ENCODE measurements at places on chromosomes 2 and 18.
A peak's percentile ranks its signal among the peaks of the same experiment; 100 is the strongest.

DNA sequence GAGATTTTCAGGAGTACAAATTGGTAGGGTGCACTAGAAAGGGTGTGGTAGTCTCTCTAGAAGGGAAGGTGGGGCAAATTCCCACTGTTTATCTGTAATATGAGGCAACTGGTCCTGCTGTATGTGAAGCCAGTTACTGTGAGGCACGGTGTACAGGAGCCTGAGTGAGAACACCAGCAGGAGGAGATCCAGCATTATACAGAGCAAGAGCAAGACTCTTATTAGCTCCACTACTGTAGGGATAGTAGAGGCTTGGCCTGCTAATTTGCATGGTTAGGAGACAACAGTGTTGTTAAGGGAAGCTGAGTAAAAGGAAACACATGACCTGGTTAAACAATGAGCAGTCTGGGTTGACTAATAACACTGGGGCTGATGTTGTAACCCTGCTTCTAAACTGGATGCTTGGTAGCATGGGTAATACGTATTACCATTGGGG is 76.3 kb upstream of the WDSUB1 start:
- no peak for DNase-seq

GRCh38 chr2:19911808-19912509 is 10.2 kb upstream of the TTC32 start:
- no peak for DNase-seq

GRCh38 chr2:217065695-217066405 is 206.0 kb upstream of the TNP1 start:
- DNase-seq = no peak

DNA sequence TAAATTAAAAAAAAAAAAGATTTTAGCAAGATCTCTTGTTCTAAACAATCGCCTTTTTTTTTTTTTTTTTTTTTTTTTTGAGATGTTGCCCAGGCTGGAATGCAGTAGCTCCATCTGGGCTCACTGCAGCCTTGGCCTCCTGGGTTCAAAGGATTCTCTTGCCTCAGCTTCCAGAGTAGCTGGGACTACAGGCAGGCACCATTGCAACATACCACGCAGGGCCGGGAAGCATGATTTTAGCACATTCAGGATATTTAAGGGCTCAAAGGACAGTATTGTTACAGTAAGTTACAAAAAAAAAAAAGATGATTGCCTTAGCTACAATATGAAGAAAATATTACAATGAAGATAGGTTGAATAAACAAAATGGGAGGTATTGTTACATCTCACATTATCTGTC is 29.5 kb upstream of the SAP130 start:
- DNase-seq = no peak

DNA sequence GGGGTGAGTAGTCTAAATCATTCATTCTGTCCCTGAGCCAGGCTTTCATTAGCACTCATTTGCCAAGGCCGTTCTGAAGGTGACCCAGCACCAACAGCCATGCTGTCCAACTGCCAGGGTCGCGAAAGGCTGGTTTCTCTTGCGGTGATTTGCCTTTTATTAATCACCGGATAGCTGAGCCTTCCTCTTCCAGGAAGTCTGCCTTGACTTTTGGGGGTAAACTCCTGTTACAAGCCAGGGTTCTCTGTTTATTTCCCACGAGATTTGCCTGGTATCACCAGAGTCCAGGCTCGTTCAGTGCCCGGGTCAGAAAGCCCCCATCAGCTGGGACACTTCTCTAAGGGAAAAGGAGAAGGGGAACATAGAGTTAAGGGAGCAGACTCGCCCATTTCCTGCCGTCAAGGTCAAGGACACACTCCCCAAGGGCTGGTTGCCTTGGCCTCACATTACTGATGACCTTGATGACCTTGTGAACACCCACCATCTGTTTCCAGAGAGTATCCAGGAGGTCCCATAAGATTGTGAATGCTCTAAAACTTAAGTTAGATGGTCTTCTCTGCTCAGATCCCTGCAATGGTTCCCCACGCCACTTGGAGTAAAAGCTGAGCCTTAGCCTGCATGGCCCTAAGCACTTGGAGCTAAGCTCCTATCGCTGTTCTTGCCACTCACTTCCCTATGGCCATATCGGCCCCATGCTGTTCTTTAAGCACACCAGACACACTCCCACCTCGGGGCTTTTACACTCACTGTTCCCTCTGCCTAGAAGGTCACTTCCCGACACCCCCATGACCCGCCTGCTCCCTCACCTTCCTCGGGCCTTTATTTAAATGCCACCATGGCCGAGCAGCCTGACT is 118.0 kb upstream of the STPG4 start:
- no peak for DNase-seq

- DNase-seq = no peak
These were observed 10.7 kb downstream of the USP34 start for GRCh38 chr2:61460163-61460562.

DNA sequence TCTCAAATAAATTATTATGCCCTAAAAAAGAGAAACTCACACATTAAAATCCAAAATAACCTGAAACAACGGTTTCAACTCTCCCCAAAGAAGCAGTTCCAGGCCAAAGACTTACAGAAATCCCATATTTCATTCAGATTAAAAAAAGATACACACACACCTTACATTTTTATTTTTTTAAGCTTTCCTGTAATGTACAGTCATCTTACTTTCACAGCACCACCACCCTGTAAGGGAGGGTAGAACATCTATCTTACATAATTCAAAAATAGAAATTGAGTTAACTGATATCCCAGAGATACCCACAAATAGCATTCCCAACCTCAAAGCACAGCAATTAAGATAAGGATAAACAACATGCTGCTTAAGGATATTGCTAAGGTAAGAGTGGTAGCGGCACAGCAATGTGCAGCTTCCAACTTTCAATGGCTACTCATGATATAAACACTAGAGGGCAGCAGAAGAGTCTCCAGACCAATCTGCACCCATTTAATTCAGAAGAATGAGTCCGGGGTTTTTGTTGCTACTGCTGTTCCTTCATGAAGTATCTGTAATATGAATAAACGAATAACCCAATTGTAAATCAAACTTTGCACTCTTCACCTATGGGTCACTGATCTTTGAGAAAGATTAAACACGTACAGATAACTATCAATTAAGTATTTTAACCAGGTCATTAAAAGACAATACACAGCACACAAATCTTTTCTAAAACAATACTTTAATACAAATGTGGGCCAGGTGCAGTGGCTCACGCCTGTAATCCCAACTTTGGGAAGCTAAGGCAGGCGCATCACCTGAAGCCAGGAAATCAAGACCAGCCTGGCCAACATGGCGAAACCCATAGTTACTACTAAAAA is 11.3 kb downstream of the GFPT1 start:
- peak; percentile 68 for DNase-seq

DNA sequence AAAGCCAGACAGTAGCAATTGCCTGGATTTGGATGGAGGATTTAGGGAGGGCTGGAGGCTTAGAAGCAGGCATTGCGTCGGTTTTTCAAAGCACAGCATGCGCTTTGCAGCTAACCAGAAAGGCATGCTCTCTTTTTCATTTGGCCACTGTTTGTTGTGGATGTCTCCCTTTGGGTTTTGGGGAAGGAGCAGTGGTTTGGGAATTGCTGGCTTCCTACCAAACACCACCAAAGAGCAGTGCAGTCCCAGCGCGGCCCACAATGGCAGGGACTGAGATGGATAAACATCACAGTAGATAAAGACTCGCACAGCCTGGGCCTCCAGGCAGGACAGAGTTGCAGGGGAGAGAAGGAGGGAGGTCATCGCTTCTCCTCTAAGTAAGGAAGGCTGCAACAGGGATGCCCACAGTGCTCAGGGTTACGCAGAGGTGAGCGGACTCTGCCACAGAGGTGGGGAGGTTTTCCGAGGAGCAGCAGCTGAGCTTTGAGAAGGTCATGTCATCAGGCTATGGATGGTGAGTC is 148.5 kb downstream of the MYT1L start:
- DNase-seq = no peak

- DNase-seq = peak; percentile 28
These were observed 113.0 kb downstream of the ATP9B start for GRCh38 chr18:79182047-79182713.

- DNase-seq = no peak
These were observed 199.3 kb upstream of the MYT1L start for GRCh38 chr2:2530334-2530733.

DNA sequence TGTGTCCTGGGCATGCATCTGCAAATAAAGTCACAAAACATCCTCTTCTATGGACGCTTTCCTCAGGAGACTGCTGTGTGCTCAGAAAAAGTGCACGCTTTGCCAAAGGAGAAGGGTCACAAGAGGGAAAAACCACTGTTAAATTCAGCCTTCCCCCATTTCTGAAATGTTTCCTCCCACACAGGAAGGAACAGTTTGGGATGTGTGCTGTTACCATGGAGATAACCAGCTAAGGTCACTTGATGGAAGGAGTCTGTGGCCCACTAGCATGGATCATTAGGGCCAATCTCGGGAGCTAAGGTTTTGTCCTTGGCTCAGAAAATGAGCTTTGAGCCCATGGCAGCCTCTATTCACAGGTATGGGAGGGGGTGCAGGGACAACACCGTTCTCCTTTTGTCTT is 5.6 kb downstream of the KCNE4 start:
- DNase-seq = peak; percentile 30

DNA sequence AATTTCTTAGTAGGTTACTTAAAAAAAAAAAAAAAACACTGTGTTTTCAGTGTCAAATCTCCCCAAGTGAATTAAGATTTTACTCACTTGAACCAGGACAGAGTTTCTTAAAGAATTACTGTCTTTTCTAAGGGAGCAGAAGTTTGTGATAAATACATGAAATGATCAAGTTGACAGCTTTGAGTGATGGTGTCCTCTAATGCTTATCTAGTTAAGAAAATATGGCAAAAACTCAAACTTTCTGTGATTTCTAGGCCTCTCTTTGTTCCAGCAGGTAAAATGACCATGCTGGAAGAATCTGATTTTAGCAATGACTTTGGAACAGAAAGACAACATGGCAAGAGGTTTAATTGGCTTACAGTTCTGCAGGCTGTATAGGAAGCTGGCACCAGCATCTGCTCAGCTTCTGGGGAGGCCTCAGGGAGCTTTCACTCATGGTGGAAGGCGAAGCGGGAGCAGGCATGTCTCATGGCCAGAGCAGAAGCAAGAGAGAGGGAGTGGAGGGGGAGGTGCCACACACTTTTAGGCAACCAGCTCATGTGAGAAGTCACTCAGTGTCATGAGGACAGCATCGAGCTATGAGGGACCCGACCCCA is 6.6 kb downstream of the MAPRE2 start:
- no peak for DNase-seq

DNA sequence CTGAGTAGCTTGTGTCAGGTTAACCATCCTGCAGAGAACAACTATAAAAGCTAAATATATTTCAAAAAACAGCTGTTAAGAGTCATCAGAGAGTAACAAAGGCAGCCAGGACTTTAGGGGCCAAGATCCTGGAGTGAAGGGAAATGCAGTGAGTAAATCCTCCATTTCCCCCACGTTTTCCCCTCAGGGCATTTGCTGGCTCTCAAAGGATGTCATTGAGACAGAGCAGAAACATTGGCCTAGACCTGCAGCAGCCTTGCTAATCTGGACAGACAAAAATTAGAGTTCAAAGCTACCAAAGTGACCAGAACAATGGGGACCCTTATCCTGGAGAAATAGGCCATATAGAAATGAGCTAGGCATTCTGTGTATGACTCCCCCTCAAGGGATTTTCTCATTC is 21.1 kb upstream of the KLHL29 start:
- DNase-seq = peak; percentile 49

DNA sequence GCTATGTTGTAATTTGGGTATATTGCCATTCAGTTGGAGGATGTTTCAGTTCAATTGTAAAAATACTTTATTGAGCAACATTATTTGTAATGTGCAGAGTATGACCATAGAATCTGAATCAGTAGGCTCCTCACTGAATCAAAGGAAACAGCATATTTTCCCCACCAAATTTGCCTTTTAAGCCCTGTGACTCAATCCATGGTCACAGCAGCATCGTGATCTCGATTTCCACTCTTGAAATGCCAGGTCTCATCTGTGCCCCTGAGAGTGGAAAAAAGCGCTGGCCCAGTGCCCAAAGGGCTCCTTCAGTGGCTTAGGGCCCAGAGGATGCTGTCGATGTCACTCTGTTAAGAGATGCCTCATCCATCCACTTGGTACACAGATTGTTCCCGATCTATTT is 57.5 kb downstream of the FHOD3 start:
- no peak for DNase-seq

DNA sequence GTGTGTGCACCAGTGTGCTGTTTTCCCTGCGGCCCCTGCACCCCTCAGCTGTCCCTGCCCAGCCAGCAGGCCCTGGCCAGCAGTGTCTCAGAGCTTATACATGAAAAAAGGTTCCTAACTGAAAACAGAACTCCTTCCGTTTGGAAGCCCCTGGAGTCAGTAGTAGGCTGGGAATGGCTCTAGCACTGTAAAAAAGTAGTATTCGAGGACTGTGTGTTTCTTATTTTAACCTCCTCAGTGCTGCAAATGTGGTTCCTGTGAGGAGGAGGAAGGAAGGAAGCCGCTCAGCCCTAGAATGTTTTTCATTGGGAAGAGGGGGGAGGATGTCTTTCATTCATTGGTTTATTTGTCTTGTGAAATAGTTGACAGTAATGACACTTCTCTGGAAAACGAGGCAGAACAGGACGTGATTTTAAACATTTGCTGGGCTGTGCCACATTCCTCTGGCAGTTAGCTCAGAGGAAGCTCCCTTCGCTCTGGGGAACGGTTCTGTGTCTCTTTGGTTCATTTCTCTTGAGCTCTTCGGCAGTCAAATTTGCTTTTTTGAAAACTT is 103.5 kb downstream of the SPTBN1 start:
- peak; percentile 35 for DNase-seq

DNA sequence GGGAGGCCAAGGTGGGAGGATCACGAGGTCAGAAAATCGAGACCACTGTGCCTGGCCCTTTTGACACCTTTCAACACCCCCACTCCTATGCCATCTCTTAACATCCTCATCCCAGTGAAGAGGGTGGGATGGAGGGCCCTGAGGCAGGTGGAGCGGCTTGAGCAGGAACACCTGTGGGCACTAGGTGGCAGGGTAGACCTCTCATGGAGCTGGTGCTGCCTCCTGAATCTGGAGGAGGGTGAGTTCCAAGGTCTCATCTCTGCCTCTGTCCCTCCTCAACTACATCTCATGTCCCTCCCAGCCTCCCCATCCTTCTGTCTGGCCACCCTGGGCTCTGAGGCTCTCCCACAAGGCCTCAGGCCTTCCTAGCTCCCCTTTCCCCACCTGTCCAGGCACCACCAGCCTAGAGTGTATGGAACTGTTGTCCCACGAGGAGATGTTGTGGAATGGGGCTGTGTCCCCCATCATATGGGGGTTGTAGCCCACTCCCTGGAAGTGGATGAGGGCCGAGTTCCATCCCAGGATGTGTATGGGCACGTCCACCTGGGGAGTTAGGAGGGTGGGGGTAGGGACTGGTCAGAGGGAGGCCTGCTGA is 17.0 kb upstream of the CRYBA2 start:
- DNase-seq = peak; percentile 40

GRCh38 chr2:167726788-167727187 is 520.6 kb downstream of the STK39 start:
- DNase-seq = no peak

DNA sequence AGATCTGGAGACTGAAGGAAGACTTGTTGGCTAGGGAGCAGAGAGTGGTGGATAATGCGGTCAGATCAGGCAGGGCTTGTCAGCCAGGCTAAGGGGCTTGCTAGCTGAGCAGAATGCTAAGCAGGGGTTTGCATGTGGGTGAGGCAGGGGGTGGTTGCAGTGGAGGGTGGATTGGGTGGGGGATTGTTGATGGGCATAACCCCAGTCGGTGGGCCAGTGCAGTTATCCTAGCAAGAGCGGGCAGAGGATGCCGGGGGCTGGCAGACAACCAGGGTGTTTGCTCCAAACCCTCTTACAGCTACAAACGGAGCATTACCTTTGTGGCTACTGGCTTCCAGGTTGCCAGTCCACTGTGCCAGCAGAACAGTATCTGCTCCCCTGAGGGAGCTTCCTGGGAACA is 131.5 kb upstream of the LGALSL start:
- DNase-seq = no peak

- DNase-seq = no peak
These were observed 132.1 kb downstream of the TFCP2L1 start for GRCh38 chr2:121152861-121153260.

All from NCI-H146 (cell line).